Right hindlimb (tissue), 1 donor: ENCODE measurements at places on chromosomes 6 and 20.

DNA sequence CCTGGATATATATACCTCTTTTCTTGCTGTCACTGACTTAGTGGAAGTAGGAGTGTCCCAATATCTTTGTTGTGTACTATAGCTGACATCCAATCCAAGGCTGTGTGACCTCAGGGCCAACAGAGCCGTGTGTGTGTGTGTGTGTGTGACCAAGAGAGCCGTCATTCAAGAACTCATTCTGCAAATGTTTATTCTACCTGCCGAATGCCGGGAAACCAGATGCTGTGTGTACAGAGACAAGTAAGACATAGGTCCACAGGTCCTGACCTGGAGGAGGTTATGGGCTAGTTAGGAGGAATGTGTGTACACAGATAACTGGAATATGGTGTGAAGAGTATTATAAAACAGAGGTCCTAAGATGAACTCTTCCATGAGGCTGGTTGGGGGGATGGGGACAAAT is 190.0 kb downstream of the DHX35 start:
- DNase-seq: no peak

DNA sequence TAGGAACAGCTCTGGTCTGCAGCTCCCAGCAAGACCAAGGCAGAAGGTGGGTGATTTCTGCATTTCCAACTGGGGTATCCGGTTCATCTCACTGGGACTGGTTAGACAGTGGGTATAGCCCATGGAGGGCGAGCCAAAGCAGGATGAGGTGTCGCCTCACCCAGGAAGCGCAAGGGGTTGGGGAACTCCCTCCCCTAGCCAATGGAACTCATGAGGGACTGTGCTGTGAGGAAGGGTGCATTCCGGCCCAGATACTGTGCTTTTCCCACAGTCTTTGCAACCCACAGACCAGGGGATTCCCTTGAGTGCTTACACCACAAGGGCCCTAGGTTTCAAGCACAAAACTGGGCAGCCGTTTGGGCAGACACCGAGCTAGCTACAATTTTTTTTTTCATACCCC is 21.8 kb downstream of the HDDC2 start:
- DNase-seq: no peak

GRCh38 chr6:150698391-150698790 is 98.7 kb downstream of the PLEKHG1 start:
- no peak for DNase-seq

DNA sequence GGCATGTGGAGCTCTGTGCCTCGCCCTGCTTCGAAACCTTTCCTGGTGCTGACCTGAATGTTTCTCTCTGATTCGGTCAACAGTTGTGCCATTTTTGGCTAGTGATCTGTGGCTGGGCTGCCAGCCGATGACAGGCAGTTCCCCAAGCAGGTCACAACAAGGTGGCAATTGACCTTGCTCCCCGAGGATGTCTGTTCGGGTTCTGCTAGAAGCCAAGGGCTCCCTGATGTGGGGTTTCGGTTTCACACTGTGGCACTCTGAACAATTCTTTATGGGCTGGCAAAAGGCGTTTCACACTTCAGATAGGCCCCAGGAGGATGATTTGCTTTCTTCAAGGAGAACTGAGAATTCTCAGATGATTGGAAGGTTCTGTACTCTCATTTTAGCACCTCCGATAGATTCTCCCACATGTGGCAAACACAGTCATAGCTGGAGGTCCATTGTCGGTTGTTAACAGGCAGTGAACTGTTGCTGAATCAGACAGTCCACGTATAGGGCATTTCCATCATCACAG is 135.6 kb downstream of the SLC24A3 start:
- no peak for DNase-seq

GRCh38 chr6:52985228-52985627 is 9.9 kb downstream of the GSTA4 start:
- no peak for DNase-seq

GRCh38 chr20:371755-372542 is 8.6 kb upstream of the TRIB3 start:
- DNase-seq: peak; percentile 54

DNA sequence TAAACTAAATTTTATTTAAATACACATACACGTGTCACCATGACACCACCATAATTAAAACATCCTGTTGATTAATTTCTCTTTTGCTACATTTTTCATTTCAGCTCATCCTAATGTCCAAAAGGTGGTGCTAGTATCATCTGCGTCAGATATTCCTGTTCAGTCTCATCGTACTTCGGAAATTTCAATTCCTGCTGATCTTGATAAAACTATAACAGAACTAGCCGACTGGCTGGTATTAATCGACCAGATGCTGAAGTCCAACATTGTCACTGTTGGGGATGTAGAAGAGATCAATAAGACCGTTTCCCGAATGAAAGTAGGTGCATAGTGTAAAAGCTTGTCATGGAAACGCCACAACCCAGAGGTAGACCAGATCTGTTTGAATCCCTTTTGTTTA is 263.4 kb downstream of the UTRN start:
- DNase-seq: no peak

- DNase-seq: no peak
Observed at GRCh38 chr6:88374553-88374952, 208.4 kb upstream of the CNR1 start.

GRCh38 chr6:54897462-54898189 is 51.1 kb downstream of the FAM83B start:
- no peak for DNase-seq

- no peak for DNase-seq
Observed at GRCh38 chr20:8386991-8387390, 254.9 kb downstream of the PLCB1 start.
